ENCODE measurements at places on chromosomes 16 and 17.

DNA sequence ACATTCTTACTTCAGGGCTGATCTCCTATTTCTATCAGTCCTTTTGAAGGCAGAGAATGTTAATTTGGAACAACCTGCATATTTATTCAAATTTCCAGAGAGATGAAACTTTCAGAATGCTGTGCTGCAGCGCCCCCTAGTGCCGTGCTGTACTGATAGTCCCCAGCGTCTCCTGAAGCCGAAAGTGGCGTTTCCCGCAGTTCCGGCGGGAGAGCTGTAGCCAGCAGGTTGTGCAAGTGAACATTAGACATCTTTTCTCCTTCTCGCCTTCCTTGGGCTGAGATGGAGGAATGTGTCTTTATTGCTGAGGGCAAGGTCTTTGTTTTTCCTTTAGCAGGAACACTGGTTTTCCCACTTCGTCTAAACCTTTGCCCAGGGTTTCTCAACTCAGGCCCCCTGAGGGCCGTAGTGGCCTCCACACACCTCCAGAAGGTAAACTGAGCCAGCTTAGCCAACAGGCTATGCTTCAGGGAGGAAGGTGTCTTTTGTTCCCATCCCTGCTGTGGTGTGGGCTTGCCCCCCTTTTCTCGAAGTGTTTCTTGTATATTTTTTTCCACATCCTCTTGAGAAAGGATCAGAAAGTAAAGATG lies 26.4 kb downstream of the USP10 start:
- peak; percentile 44 for DNase-seq

DNA sequence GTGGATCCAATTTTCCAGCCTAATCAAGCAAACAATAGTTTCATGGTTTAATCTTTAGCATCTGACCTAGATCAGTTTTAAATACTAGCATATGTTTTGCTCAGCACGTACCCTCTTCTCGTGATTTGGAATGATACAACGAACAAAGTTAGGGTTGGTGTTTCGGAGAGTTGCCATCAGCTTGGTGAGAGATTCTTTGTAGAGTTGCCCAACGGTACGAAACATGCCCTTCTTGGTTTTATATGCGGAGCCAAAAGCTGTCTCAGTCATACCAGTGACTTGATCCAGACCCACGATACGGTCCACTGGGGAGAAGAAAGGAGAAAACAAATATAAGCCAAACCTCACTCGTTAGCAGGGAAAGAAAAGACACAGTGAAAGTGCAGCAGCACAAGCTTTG lies 85.3 kb downstream of the NDEL1 start:
- DNase-seq, result no peak

- no peak for DNase-seq
Measured at GRCh38 chr17:27268394-27269085, 25.4 kb upstream of the WSB1 start.

DNA sequence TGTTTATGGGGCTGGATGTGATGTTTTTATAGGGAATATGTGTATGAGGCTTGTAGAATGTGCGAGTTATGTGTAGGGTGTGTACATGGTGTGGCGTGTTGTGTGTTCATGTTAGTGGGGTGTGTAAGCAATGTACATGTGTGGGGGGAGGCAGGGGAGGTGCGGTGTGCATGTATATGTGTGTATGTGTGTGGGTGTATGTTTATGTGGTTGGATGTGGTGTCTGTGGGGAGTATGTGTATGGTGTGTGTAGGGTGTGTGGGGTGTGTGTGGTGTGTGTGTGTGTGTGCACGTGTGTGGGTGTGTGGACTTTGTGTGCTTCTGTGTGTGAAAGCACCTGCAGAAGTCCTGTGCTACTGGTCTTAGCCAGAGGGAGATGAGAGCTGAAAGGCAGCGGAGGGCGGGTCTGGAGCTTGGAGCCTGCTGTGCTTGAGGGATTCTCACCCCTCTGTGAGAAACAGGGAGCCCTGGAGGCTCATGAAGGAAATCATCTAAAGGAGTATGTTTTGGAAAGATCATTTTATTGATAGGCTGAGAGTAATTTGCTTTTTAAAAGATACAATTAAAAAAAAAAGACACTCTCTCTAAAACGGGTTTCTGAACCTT lies 222.7 kb downstream of the HS3ST4 start:
- no peak for DNase-seq

DNA sequence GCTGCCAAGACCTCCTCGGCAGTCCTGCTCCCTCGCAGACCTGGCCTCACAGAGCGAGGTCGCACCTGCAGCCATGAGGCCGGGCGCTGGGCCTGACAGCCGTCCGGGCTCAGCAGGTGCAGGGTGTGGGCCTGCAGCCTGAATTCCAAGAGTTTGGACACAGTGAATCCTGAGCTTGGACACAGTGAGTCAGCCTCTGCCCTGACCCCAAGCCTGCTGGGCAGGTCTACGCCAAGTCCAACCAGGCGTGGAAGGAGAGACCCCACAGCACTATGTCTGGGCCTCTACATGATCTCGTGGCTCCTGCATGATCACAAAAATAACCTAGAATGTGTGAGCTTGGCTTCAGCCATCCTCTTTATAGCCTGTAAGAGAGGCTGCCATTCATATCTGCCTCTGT lies 121.0 kb downstream of the C16orf95 start:
- DNase-seq, result no peak

DNA sequence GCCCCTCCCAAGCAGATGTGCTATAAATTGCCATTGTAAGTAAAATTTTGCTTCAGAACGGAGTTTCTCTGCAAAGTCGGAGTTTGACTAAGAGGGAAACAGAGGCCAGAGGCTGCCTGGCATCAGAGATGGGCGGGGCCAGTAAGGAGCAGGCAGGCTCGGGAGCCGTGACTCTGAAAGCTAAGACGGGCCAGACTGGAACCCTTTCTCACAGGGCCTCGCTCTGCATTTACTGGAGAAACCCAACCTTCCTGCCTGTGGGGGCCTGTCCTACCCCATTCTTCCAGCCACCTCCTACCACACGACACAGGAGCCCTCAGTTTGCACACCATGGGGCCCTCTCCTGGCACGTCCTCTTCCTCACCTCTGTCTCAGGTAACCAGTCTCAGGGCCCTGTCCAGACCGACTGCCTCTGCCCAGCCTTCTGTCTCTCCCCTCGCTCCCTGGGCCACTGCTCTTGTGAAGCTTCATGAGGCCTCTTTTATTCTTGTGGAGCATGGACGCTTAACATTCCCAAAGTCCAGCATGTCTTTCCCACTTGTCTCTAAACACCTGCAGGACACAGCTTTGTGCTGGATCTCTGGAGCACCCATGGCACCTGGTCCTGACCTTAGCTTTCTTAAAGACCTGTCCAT lies 48.4 kb upstream of the ACSF3 start:
- no peak for DNase-seq

- DNase-seq, result no peak
Measured at GRCh38 chr17:80416940-80417293, 1.9 kb downstream of the ENDOV start.

GRCh38 chr17:2003525-2003924 lies 21.6 kb downstream of the RTN4RL1 start:
- DNase-seq, result no peak

DNA sequence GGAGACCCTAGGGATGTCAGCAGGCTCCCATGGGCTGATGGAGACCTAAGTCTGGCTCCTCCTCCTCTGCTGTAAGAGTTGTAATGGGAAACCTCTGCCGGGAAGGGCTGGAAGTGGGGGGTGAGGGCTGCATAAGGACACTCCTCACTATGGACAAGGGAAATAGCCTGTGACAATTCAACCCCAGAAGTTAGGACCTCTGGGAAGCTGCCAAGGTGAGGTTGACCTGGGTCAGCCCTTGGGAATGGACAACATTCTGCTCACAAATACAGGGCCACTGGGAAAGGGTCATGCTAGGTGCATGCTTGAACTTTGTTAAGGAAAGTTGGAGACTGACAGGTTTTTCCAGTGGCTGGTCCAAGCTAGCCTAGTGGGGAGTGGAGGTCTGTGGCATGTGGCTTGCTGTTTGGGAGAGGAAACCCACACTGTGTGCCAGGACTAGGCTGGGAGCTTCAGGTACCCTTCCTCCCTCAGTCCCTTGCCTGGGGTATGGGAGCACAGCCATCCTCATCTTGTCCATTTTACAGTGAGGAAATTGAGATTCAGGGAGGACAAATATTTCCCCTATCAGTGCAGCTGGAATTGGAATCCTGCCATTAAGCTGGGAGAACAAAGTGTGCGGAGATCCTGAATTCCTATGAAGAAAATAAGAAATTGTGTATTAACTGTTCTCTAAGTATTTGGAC lies 190.4 kb downstream of the SALL1 start:
- no peak for DNase-seq

- no peak for DNase-seq
Measured at GRCh38 chr16:8866118-8866883, 2.5 kb downstream of the CARHSP1 start.

- no peak for DNase-seq
Measured at GRCh38 chr17:41869426-41869825, 4.2 kb upstream of the KLHL11 start.

DNA sequence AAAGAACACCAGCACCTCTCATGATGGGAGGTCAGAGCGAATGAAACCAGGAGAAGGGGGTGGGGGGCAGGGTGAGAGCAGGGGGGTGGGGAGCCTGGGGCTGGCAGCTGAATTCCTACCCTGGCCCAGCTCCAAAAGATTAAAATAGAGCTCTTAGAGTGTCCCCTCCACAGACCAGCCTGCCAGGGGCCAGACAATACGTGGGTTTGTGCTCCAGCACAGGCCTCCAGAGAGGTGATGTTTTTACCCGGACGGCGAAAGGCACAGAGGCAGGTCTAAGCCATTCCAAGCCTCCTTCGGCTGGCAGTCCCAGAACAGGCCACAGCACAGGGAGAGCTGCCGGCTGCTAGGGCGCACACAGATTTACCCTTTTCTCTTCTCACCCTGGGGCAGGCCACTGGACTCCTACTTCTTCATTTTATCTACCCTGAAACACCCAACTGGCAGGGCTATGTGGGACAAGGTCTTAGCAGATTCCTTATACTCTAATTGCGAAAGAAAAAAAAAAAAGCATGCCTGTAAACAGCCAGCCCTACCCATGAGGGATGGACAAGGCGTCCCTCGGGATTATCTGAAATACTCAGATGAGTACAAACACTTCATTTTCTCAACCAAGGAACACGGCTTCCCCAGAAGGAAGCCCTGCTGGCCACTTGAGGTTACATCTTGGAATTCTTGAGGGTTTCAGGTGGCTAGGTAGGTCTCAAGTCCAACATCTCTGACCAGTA lies 71.9 kb upstream of the NOG start:
- DNase-seq, result no peak

DNA sequence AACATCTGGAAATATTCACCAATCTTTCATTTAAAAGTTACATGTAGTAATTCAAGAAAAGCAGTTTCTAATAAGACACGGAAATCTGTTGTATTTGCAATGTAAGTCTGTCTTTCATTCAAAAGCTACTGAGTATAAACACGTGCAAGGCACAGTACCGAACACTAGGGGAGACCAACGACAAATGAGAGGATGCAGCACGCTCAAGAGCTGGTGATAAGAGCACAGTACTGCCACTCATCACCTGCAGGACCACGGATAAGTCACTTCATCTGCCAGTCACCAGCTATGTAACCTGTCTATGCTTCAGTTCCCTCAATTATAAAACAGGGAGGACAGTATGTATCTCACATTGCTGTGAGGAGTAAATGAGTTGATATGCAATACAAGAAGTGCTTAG lies 67.1 kb downstream of the CLEC18A start:
- no peak for DNase-seq

DNA sequence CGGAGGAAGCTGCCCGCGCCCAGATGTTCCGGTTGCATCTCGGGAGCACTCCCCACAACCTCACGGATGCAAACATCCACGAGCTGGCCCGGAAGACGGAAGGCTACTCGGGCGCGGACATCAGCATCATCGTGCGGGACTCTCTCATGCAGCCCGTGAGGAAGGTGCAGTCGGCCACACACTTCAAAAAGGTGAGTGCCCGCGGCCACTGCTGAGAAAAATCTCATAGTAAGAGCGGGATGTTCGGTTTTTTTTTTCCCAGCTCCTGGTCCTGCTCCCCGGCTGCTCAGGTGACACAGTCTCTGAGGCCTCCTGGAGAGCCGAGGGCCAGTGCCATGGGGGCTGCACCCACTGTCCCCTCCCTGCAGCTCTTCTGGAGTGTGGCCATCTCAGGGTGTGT lies 9.3 kb downstream of the PDF start:
- DNase-seq, result no peak

GRCh38 chr16:53922807-53923571 lies 219.0 kb downstream of the FTO start:
- no peak for DNase-seq

DNA sequence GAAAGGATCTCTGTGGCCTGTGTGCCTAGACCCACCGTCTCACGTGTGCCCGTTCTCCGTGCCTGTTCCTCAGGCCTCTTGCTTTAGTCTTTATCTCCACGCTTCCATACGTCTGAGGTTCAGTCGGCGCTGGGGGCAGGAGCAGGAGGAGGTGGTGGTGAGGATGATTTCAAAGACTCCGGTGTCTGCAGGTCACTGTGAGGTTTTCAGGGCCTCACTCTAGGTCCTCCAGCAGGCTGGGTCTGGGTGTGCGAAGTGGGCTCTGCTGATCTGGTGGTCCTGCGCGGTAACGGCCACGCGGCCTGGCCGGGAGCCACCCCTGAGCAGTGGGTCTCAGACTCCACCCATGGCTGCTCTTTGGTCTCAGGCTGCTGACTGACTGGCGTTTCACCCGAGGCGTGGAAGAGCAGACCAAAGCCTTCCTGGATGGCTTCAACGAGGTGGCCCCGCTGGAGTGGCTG lies 14.4 kb upstream of the CLEC18A start:
- DNase-seq, result no peak

GRCh38 chr16:10971560-10971961 lies 27.2 kb downstream of the CLEC16A start:
- no peak for DNase-seq

DNA sequence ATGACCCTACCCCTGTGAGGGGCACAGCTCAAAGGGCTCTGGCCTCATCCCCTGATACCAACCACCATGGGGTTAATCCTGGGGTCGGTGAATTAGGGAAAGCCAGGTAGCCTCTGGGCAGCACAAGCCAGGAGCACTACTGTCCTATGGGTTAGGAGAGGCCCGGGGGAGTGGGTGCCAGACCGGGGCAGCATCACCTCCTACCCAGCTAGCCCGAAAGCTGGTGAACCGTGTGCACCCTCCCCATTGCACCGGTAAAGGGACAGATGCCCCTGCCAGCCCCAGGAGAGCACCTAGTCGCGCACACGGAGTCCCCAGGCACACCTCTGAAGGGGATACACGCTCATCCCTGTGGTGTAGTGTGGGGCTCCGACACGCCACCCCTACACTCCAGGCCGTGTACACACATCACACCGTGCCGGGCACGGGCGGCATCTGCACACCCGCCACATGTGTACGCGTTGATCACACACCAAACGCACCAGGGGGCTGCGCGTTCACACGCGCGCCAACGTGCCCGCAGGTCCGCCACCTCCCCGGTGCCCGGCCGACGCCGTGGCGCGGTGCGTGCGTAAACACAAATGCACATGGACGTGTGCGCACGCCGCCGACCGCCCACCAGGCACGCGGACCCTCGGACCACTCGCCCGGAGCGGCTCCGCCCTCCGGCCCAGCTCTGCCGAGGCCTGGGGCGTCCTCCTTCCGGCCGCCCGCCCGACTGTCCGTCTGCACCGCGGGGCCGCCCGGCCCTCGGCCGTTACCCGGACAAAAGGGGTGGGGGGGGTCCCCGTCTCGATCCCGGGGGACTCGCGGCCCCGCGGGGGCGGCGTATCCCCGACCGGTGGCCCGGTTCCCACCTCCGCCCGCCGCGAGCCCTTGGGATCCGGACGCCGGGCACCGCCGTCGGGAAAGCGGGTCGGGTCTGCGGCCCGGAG lies 785 bp downstream of the UBALD1 start:
- no peak for DNase-seq

GRCh38 chr16:13630374-13630773 lies 289.6 kb upstream of the ERCC4 start:
- DNase-seq, result no peak

GRCh38 chr16:4240624-4241023 lies 1.3 kb downstream of the SRL start:
- no peak for DNase-seq
